ENCODE measurements at places on chromosomes 3 and 15.

GRCh38 chr3:196621611-196622010 is 17.9 kb upstream of the NRROS start:
- DNase-seq: no peak

- no peak for DNase-seq
Observed at GRCh38 chr3:195142519-195142918, 128.4 kb downstream of the XXYLT1 start.

- DNase-seq: no peak
Observed at GRCh38 chr15:70426096-70426821, 328.5 kb upstream of the TLE3 start.

DNA sequence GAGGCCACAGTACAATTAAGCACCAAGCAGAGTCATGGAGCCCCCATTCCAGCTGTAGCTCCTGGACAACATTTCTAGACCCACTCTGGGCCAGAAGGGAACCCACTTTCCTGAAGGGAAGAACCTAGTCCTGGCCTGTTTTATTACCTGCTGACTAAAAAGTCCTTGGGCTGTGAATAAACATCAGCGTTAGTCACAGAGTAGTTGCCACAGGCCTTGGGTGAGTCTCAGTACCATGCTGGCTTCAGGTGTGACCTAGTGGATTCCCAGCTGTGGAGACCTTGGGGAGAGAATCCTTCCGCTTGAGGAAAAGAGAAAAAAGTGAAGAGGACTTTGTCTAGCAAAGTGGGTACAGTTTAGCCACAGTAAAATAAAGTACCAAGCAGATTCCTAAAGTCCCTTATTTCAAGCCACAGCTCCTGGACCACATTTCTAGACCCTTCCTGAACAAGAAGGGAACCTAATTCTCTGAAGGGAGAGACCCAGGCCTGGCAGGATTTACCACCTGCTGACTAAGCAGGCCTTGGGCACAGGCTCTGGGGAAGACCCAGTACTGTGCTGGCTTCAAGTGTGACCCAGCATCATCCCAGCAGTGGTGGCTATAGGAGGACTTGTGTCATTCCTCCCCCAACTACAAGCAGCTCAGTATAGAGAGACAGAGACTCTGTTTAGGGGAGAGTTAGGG is 118.3 kb upstream of the KCNH8 start:
- DNase-seq: no peak

DNA sequence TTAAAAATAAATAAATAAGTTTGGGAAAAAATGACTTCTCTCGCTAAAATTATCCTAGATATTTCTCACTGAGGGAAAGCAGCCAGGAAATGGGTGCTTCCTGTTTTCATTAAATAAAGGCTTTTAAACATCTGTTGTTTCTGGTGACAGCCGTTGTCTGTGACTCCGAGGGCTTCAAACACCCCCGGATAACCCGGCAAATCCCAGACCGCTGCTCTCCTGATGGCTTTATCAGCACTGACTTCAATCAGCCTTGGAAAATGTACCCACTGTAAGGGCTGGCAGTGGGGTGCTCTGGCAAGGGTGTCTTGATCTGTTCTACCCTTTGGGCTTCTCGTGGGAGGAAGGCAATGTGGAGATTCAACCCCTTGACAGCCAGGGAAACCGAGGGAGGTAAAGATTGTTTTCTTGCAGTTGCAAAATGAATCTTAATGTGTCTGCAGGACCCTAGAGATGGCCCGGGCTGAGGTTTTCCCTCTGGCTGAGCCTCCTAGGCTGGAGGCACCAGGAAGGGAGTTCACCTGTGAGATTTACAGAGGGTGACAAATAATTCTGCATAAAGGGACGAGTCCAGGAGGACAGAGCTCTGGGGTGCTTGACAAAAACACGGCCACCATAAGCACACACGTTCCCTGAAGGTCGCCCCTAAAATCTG is 33.6 kb upstream of the SEC13 start:
- no peak for DNase-seq
